ENCODE measurements at places on chromosomes 2 and 18. TPM values are rescaled to one million over a fixed set of nuclear protein-coding genes. Genes with fewer than 3 reads are reported as not detected.

The FTCDNL1 gene
- 1.3 TPM for polyA plus RNA-seq

The FBXO48 gene
- polyA plus RNA-seq = 2.5 TPM

The ICOS gene
- polyA plus RNA-seq = not detected

The CCDC150 gene
- 26.9 TPM for polyA plus RNA-seq

The ADAM23 gene
- 5.6 TPM for polyA plus RNA-seq

The SKA1 gene
- 7.0 TPM for polyA plus RNA-seq

The SCN9A gene
- 2.1 TPM for polyA plus RNA-seq

The FOSL2 gene
- 27.7 TPM for polyA plus RNA-seq

The SKOR2 gene
- 0.03 TPM for polyA plus RNA-seq

The GKN2 gene
- not detected for polyA plus RNA-seq

The SLC14A1 gene
- 3.4 TPM for polyA plus RNA-seq

The ZSWIM2 gene
- not detected for polyA plus RNA-seq

The MARCHF4 gene
- 0.20 TPM for polyA plus RNA-seq

The AKAIN1 gene
- not detected for polyA plus RNA-seq

The IMMT gene
- polyA plus RNA-seq = 108 TPM

The TCF23 gene
- 0.66 TPM for polyA plus RNA-seq

The FBLN7 gene
- 12.1 TPM for polyA plus RNA-seq

The ELOA2 gene
- polyA plus RNA-seq = not detected

The STON1 gene
- polyA plus RNA-seq = 31.1 TPM

The RIT2 gene
- polyA plus RNA-seq = not detected

The MYO5B gene
- 34.5 TPM for polyA plus RNA-seq

The NOL4 gene
- 2.2 TPM for polyA plus RNA-seq

The NAT8 gene
- polyA plus RNA-seq = 30.4 TPM

The NT5DC4 gene
- polyA plus RNA-seq = 0.34 TPM

The RAD51AP2 gene
- 0.19 TPM for polyA plus RNA-seq

The C2orf76 gene
- polyA plus RNA-seq = 17.7 TPM

All from renal pelvis (tissue), 12 donors.